ENCODE measurements at places on chromosomes 6 and 20.

- peak; percentile 20 for DNase-seq
These were observed 6.0 kb downstream of the OPN5 start for GRCh38 chr6:47787620-47788497.

DNA sequence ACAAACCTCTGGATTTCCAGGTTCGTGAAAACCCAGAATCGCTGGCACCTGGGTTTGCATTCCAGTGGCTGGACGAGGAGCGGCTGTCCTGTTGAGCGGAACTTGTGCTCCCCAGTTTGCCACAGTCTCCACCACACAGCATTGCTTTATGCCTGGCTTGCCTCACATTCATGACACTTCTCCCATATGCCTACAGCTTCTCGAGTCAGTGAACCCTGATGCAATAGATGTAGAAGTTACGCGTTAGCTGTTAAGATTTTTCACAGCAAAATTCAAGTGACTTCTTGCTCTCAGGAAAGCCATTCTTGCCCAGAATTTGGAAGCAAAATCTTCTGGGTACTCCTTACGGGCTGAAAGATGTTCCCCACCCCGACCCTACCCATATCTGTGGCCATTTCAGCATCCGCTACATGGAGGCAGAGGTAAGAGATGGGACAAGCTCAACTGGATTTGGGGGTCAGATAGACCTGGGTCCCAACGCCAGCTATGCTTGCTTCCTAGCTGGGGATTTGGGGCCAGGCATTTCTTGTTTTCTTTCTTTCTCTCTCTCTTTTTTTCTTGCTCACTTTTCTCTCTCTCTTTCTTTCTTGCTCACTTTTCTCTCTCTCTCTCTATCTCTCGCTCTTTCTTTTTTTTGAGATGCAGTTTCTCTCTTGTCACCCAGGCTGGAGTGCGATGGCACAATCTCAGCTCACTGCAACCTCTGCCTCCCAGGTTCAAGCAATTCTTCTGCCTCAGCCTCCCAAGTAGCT, 12.4 kb upstream of the GDAP1L1 start:
- DNase-seq, result no peak

- no peak for DNase-seq
These were observed 96.7 kb downstream of the BACH2 start for GRCh38 chr6:90199900-90200299.

- DNase-seq, result no peak
These were observed 78.3 kb downstream of the MAFB start for GRCh38 chr20:40610730-40611129.

DNA sequence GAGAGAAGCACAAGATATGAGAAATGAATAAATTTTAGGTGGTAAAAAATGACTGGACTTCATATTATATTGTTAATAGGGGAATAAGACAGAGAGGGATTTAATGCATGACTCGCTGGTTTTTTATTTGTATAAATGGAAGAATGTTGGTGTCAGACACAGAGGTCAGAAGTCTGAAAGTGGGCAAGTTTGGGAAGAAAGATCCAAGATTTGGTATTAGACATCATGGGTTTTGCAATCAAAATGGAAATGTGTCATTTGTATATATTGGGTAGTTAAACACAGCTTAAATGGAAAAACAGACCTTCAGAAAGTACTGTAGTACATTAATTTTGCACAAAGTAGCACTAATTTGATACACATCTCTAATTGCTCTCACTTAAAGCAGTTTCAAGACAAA, 96.2 kb downstream of the EYA4 start:
- DNase-seq, result no peak

DNA sequence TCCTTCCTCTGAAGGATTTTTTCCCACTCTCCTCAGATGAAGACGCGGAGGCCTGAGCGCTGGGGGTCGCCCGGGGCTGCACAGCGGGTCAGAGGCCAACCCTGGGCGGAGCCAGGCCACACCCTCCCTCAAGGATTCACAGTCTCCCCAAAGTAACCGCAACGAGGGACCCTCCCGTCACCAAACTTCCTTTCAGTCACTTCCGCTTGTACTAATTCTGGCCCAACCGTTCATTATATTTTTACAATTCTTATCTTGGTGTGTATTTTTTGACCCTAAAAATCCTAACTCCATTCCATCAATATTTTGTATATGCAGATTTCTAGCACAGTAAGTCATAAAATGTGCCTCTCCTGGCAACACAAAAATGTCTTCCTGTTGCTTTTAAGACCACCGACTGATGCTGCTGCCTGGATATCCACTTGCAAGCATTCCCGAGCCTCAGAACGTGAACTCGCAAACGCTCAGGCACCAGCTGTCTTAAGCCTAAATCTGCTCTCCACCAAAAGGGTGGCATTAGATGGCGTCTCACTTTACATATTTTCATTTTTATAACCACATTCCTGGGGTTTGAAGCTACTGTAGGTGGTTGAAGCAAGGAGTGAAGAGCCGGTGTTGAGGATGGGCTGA, 128.0 kb downstream of the DLL1 start:
- DNase-seq, result no peak

DNA sequence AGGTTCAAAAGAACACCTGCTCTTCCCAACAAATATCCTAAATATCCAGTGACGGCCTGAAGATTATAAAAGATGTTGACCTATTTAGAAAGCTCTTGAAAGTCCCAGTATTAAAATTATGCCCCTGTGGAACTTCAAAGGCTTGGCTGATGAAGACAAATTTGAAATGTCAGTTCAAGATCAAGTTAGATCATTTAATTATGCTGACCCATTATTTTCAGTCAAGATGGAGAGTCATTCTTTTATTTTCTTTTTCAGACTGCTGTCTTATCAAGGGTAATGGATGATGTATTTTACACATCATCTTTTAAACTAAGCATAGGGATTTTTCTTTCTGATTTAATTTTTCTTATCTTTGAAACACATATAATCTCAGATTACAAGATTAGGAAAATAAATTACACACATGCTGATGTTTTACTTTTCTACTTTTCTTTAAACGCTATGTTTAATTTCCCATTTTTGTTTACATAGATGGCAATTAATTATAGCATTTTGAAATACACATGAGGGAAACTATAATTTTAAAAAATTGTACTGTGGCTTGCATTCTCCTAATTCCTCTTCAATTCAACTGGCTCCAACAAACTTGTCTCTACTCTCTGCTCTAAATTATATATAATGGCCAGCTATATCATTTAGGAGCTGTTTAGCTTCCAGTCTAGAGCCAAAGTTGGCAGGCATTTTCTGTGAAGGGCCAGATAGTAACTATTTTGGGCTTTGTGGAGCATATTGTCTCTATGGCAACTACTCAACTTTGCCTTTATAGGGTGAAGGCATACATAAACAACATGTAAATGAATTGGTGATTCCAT, 123.7 kb downstream of the RCAN2 start:
- DNase-seq, result no peak

DNA sequence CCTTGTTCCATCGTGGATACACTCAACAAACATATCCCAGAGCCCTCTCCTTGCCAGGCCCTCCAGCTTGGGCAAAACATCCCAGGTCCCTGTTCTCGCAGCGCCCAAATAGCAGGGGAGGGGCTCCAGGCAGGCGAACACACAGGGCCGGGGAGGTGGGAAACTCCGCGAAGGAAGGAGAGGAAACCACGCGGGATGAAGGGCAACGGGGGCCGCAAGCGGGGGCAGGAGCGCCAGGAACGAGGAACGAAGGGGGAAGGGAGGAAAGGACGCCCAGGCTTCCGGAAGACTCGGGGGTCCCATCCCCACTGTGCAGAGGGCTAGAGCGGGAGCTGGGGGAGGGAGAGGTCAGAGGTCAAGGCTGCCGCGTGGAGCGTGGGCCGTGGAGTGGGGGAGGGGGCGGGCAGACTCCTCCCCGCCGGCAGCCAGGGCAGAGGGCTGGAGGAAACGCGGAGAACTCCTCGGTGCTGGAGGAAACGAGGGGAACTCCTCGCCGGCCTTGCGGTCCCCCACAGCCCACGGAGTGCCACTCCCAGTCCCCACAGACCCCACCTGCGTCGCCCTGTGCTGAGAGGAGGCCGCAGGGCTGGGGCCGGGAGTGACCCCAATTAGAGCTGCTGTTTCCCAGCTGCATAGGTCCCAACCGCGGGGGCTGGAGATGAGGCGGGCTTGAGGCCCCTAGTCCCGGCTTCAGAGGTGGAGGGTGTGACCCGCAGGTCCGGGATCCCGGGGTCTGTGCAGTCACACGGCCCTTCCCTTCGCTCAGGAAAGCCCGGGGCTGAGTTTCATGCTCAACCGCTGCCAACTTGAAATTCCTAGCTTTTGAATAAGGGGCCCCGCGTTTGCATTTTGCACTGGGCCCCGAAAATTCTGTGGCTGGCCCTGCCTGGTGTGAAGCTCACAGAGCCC, 1.2 kb upstream of the RBM38 start:
- DNase-seq, result no peak

GRCh38 chr6:131103901-131104300, 31.4 kb upstream of the AKAP7 start:
- DNase-seq, result no peak

DNA sequence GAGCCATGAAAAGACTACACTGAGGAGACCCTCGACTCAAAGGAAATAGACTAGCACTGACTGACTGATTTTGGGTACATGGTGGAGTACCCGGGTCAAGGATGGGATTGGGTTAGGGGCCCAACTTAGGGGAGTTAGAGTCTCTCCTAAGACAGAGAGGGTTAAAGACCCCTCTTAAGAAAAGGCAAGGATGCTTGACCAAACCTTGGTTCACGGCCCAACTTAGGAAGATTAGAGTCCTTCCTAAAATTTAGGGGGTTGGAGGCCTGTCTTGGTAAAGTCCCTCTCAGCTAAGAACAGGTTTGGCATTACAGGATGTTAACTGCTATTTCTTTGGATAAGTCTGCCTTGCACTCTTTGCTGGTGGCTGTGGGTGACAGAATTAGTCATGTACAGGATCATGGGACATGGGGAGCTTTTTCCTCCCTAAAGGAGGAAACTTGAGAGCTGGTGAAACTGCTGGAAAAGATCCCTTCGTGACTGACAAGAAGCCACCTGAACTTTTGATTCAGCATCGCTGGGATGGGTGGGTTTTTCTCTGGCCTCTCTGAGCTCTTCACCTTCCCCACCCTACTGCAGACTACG, 12.3 kb upstream of the SLC22A16 start:
- no peak for DNase-seq

DNA sequence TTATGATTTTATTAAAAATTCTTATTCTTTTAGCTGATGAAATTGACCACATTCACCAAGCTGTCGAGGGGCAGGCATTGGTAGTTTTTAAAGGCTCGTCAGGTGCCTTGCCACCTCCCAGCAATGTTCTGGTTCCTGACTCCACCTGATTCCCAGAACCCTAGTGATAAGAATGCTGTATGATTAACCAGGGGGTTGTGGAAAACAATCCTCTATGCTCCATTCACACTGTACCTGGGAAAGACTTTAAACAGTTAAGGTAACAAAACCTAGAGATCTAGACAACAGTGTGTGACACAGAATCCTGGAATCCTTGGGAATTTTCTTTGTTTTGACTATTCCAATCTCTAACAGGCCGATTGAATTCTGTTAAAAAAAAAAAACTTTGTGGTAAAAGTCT, 165.7 kb upstream of the OLIG3 start:
- DNase-seq, result no peak

GRCh38 chr20:1802385-1803060, 92.7 kb upstream of the SIRPA start:
- no peak for DNase-seq

DNA sequence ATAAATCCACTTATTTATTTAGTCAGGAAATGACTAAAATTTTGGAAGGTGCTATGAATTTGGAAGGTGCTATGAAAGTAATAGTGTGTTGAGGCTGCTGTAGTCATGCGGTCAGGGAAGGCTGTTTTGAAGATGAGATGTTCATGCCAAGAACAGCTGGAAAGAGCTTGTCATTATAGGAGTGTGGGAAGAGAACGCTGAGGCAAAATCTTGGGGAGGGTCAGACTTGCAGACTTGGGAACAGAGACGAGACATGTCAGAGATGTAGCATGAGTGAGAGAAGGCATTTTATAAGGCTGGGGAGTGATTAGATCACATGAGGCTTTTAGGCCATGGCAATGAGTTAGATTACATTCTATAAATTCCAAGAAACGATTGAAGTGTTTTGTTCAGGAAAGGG, 124.0 kb upstream of the B3GAT2 start:
- DNase-seq, result no peak

GRCh38 chr20:52683761-52684160, 288.4 kb upstream of the TSHZ2 start:
- peak; percentile 27 for DNase-seq
